ENCODE measurements at places on chromosomes 13 and 19.

GRCh38 chr13:52165411-52165810 is 6.0 kb upstream of the NEK3 start:
- DNase-seq: no peak

DNA sequence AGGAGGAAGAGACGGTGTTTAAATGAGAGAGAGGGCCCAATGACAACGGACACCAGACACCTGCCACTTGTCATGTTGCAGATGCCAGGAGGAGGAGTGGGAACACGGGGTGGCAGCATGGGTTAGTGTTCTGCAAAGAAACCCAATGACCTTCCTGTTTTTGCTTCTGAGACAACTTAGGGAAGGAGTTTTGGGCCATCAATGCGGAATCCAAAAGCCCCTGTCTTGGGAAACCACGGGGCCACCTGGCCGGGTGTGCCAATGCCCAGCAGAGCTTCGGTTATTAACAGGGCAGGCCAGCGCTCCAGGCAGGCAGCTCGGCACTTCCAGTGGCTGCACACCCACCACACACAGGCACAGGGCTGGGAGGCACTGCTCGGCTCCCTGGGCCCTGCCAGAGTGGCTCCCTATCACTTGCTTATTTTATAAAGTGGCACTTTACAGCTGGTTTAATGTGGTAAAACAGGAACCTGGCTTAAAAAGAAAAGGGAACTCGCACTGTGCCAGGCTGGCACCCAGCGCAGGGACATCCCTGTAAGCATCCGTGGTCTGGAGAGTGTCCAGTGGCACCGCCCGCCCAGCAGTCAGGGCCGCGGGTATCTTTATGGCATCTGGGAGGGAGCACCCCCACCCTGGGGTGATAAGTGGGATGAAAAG is 19.1 kb downstream of the ELL start:
- DNase-seq: no peak

- no peak for DNase-seq
Observed at GRCh38 chr19:3770136-3770999, 1.7 kb downstream of the RAX2 start.

- no peak for DNase-seq
Observed at GRCh38 chr13:25415241-25415640, 43.5 kb downstream of the ATP8A2 start.

- no peak for DNase-seq
Observed at GRCh38 chr19:41133260-41133659, 19.0 kb downstream of the CYP2F1 start.

- DNase-seq: no peak
Observed at GRCh38 chr19:28641395-28641794, 571.6 kb downstream of the UQCRFS1 start.

GRCh38 chr13:98206946-98207345 is 29.9 kb upstream of the RNF113B start:
- no peak for DNase-seq

DNA sequence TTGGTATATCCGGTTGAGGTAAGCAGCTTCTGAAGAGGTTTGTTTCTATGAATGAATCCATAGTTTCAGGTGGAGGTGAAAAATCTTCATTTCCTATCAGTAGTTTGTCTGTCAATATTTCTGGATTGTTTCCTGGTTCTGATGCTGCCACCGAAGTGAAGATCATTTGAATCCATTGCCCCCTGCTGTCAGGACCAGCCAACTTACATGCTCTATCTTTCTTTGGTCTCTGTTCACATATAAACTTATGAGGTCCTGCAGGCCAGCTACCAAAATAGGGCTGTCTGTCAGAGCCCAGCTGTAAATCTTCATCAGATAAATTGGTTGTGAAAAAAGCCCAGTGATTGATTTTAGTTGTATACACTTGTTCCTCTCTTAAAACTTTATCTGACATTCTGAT is 15.2 kb upstream of the N4BP2L1 start:
- DNase-seq: peak; percentile 23

DNA sequence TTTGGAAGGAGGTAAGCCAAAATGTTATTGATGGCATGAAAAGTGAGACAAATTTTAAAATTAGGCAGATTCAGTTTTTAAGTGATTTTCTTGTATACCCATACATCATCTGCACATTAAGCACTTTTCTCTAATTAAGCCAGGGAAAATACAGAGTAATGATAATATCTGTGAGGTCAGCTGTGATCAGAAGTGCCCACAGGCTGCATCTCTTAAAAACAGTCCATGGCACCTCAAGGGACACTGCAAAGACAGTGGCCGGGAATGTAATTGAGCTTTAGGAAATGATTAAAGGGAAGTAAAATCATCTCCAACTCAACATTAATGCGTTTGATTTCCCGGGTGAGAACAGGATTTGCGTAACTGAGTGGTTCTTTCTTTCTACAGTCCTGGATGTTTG is 2.0 kb downstream of the COL4A1 start:
- no peak for DNase-seq

DNA sequence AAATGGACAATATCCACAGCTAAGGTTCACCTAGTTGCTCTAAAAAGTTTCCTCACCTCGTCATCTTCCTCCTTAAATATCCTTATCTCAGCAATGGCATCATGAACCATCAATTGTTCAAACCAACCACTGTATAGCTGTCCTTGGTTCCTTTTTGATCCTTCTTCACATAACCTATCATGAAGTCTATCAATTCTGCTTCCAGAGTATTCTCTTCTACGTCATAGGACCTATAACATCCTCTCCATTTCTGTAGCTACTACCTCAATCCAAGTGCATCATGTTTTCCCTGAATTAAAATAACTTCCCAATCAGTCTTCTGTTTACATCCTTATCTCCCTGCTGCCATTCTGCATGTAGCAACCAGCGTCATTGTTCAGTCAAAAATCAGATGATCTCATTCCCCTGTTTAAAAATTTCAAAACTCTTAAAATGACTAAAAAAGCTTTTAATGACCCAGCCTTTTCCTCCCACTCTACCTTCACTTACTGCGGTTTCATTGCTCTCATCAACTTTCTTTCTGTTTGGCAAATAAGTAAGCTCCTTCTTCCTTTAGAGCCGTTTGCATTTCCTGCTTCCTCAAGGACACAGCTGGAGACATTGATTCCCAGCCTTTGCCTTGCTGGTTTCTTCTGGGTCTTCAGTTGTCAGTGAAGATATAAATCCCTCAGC is 223.9 kb upstream of the MIR17HG start:
- DNase-seq: no peak

DNA sequence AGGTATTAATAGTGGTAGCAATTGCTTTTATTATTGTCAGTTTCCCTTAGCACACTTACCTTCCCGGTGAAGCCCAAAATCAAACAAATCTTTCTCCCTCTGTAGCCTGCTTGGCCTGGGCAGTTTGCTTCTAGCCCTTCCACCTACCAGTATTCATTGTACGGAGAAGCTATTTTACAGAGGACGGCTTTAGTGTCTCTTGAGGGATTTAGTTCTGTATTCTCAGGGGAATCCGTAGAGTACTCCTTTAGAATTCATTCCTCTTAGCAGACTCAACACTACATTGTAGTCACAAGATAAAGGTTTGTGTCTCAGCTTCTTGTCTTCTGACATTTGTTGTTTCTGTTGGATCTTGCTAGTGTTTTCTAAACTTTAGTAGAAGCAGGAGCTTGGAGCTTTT is 24.1 kb upstream of the WTIP start:
- no peak for DNase-seq

DNA sequence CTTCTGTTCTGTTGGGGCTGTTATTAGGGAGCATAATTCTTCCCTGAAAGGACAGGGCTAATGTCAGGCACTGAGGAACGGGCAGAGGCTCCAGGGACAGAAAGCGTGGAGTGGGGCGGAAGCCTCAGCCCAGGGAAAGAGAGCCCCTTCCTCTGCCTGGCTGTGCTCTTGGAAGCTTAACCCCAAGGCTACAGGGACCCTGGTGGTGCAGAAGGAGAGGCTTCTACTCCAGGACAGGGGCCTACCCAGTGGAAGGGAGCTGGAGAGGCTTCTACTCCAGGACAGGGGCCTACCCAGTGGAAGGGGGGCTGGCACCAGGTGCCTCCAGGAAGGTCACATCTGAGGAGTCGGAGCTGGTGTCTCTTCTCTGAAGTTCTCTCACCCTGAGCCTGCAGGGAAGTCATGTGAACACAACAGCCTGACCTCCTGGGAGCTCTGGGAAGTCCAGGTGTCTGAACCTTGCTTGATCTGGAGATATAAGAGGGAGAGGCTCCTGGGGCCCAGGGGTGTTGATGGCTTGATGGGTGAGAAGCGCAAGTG is 159.5 kb upstream of the SOX1 start:
- no peak for DNase-seq

DNA sequence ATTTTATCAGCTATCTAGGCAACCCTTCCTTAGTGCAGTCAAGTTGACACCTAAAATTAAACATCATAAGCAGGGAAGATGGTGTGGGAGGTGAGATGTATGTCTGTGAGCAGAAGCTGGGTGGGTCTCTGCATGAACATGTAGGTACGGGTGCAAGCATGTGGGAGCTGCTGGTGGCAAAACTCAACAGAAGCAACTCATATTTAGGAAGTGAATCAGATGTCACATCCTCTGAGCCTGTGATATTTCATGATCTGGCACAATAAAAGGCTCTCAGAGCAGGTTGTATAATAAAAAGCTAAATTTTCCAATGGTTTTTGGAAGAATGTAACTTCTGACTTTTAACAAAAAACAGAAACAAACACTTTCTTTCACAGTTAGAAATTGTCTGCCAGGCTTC is 44.4 kb downstream of the C1QTNF9 start:
- no peak for DNase-seq

DNA sequence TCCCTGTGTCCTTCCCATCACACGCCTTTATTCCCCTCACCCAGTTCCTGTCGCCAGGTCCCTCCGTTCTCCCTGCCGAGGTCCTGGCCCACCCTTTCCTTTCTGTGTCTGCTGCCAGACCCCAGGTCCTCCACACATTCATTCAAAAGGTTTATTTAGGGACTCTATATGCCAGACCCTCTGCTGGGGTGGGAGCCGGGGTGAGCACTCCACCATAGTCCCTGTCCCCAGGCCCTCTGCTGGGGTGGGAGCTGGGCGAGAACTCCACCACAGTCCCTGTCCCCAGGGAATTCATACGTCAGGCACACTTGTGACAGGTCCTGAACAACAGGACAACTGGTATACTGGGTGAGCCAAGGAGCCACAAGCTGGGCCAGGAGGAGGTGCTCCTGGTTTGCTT is 34.4 kb upstream of the TUBGCP3 start:
- no peak for DNase-seq

Data from activated gamma-delta T cell treated with Interleukin-2 at 50 U/mL for 16 hours (primary cell).